Cortex of kidney (tissue), 1 donor: ENCODE measurements at places on chromosomes 5 and 9.

- no peak for DNase-seq
Observed at GRCh38 chr5:151295138-151295537, 8.4 kb downstream of the SLC36A3 start.

- no peak for DNase-seq
Observed at GRCh38 chr5:178368274-178368673, 135.7 kb upstream of the PHYKPL start.

GRCh38 chr5:106418196-106418595, 1252.5 kb downstream of the EFNA5 start:
- DNase-seq = no peak

DNA sequence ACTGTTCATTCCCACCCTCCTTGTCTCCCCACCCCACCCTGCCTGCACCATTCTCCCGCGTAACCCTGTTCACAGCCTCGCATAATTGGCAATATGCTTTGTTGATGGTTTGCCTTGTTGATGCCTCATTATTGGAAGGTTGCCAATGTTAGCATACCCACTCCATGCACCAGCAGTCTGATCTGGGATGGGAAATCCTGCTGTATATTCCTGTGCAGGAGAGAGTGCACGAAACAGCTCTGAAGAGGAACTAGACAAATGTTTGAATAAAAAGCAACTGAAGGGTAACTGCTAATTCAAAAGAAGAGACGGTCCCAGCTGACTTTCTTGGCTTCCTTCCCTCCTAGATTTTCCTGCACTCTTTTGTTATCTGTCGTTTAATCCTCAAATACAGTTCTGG, 271.7 kb upstream of the TLE4 start:
- no peak for DNase-seq

GRCh38 chr5:54533541-54534190, 16.1 kb downstream of the SNX18 start:
- DNase-seq = no peak

- DNase-seq = no peak
Observed at GRCh38 chr5:154249826-154250225, 59.3 kb downstream of the GALNT10 start.

- DNase-seq = no peak
Observed at GRCh38 chr9:81625969-81626368, 63.4 kb downstream of the TLE1 start.

DNA sequence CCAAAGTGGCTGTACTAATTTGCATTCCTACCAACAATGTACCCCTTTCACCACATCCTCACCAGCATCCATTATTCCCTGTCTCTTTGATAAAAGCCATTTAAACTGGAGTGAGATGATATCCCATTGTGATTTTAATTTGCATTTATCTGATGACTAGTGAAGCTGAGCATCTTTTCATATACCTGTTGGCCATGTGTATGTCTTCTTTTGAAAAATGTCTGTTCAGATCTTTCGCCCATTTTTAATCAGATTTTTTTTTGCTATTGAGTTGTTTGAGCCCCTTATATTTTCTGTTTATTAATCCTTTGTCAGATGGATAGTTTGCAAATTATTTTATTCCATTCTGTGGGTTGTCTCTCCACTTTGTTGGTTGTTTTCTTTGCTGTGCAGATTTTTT, 121.0 kb upstream of the LRRTM2 start:
- no peak for DNase-seq

DNA sequence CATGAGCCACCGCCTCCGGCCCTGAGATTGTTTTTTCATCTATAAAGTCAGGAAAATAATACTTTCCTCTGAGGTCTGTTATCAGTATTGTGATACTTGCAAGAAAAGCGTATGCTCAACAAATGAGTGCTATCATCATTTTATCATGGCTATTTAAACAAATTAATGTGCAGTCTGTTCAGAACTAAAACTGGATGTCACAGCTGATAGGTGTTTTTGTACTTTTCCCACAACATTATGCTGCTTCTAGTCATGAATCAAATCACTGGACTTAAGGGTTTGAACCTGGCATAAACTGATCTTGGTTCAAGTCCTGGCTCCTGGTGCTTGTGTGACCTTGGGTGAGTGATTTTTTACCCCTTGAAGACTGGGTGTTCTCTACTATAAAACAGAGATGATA, 21.4 kb upstream of the PHF19 start:
- no peak for DNase-seq
